ENCODE measurements at places on chromosomes 2 and 18. TPM values are rescaled to one million over a fixed set of nuclear protein-coding genes. Genes with fewer than 3 reads are reported as not detected.

DNA sequence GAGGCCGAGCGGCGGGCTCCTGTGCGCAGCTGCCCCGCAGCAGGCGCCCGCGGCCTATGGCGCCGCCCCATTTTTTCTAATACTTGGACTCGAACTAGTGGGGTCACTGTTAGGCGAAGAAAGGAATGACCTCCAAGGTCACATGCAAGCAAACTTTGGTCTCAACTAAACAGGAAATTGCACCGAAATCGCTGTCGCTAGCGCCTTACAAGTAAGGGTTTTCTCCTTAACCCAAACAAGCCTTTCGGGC lies 339 bp downstream of the ACAA2 start:
- peak; percentile 60 for DNase-seq

DNA sequence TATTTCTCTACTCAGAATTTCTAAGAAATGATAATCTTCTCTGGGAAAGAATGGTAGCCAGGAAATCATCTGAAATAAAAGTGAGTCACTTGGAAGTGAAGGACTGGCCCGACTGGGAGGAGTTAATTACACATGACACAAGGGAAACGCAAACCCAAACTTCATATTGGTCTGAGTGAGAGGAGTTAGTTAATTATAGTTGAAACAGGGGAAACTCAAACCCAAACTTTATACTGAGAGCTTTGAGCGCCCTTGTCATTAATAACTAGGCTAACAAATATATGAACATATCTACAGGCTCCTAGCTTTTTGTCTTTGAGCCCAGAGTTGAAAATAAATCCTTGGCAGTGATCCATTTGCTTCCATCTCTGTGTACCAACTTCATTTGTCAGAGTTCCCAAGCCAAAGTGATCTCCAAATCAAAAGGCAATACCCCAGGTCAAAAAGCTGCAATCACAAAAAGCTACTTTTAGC lies 187.8 kb upstream of the COL3A1 start:
- DNase-seq: no peak

DNA sequence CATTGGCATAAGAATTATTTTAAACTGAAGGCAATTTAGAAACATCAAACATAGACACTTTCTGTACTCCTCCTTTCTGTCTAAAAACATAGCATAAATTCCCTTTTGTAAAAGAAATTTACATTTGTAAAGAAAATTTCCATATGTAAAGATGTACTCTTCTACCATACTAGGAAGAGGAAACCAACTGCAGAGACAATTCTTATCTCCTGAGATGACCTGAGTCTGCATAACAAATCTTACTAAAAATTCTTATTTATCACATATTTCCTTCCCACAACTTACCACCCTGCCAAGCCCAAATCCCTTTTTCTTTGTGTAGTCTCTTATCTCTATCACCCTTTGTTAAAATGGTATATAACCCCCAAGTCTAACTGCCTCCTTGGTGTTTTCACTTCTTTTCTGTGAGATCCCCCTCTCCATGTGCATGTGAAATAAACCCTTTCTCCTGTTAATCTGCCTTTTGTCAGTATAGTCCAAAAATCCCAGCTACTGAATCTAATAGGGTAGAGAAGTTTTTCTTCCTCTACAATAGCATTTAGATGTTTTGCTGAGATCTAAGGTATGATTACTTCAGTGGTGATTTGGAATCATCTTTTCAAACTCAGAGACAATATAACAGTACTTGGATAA lies 81.0 kb downstream of the CHN1 start:
- DNase-seq: peak; percentile 47

DNA sequence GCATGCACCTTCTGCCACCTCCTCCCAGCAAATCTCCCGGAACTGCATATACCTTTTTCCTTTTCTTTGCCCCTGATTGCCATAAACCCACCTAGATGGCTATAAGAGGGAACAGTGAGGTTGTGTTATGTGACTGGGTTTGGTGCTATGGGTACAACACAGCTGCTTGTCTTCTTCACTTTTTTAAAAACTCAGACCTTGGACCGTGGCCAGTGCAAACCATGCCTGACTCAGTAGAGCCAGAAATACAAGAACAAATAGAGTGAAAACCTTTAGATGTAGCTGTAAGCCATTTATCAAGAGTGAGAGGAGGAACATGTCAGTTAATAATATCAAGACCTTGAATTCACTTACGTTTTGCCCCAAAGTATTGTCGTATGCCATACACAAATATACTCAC lies 267.4 kb upstream of the CHAC2 start:
- no peak for DNase-seq

DNA sequence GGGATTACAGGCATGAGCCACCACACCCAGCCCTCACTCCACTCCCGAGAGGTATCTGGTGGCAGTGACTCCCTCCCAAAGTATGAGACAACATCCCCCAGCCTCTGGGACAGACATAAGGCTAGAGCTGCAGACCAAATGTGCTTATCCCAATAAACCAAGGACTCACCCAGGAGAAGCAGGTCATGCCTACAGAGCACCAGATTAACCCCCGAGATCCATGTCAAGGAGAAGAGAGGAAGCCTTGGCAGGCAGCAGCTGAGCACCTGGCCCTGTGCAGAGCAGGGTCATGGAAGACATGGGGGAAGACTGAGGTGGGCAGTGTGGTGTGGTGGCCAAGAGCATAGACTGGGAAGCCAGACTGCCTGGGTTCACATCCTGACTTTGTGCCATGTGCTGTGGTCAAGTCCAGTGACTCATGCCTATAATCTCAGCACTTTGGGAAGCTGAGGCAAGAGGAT lies 7.2 kb downstream of the RAB11FIP5 start:
- no peak for DNase-seq

GRCh38 chr2:241136191-241136590 lies 13.1 kb downstream of the PASK start:
- DNase-seq: no peak

The FRZB gene
- polyA plus RNA-seq: 1.2 TPM

The ERBB4 gene
- polyA plus RNA-seq: 1.1 TPM

The CSRNP3 gene
- polyA plus RNA-seq: 7.2 TPM

The RAB6C gene
- not detected for polyA plus RNA-seq
